Keratinocyte (primary cell): ENCODE measurements at places on chromosomes 11 and 22.

- peak overlapping the region; percentile 53 for H3K4me3 ChIP-seq
- H3K4me1 ChIP-seq = no peaks in the 10 kb centered on the region
- peaks cover 9% of the 10 kb centered on the region for H3K27me3 ChIP-seq
- no peaks in the 10 kb centered on the region for H3K36me3 ChIP-seq
- no peak for DNase-seq
Measured at GRCh38 chr22:21657360-21658032, 8.3 kb upstream of the PPIL2 start.

- H3K4me1 ChIP-seq = no peaks in the 10 kb centered on the region
- no peak overlapping the region for H3K4me3 ChIP-seq
Measured at GRCh38 chr22:23094695-23095681, 24.7 kb downstream of the GNAZ start.

DNA sequence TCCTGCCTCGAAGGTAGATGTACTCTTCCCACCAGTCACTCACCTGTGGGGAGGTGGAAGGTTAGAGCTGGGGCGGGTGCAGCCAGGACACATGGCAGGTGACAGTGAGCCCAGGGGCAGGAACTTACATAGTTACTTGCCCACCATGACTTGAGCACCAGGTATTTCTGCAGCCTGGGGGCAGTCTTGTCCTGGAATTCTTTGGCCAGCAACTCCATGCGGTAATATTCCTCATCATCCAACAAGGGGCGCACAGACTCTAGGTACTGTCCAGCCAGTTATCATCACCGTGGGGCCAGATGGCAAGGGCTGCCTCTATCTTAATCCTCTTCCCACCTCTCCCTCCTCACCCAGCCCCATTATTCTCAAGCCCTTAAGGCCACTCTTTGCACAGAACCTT lies 2.2 kb downstream of the CPT1B start:
- H3K36me3 ChIP-seq = peaks cover 20% of the 10 kb centered on the region
- DNase-seq = peak; percentile 26
- H3K4me1 ChIP-seq = no peaks in the 10 kb centered on the region
- H3K4me3 ChIP-seq = no peak overlapping the region

DNA sequence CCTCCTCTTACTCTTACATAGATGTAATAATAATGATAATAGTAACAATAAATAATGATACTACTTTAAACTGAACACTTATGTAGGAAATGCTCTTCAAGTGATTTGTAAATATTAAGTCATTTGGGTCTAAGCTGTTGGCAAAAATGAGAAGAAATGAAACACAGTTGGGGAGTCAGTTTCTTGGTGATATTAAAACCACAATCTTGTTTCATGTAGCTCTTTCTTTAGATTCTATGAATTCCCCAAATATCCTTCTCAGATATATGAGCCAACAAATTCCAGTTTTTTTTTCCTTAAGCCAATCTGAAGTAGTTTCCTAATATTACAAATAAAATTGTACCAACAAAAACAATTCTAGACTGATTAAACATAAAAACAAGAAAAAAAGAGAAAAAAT lies 1115.6 kb upstream of the CNTN5 start:
- no peaks in the 10 kb centered on the region for H3K36me3 ChIP-seq
- DNase-seq = no peak
- no peak overlapping the region for H3K27ac ChIP-seq
- H3K4me3 ChIP-seq = no peak overlapping the region
- H3K27me3 ChIP-seq = no peaks in the 10 kb centered on the region
- H3K4me1 ChIP-seq = no peaks in the 10 kb centered on the region

GRCh38 chr11:19394525-19395016 lies 153.8 kb upstream of the E2F8 start:
- no peak overlapping the region for H3K4me3 ChIP-seq
- H3K27me3 ChIP-seq = peaks cover 8% of the 10 kb centered on the region
- H3K36me3 ChIP-seq = no peaks in the 10 kb centered on the region
- H3K4me1 ChIP-seq = no peaks in the 10 kb centered on the region
- H3K27ac ChIP-seq = no peak overlapping the region

GRCh38 chr11:62398011-62398994 lies 20.5 kb upstream of the SCGB1A1 start:
- no peaks in the 10 kb centered on the region for H3K36me3 ChIP-seq
- H3K27ac ChIP-seq = no peak overlapping the region
- H3K4me3 ChIP-seq = no peak overlapping the region
- DNase-seq = no peak

- no peaks in the 10 kb centered on the region for H3K4me1 ChIP-seq
- no peak overlapping the region for H3K27ac ChIP-seq
- no peaks in the 10 kb centered on the region for H3K36me3 ChIP-seq
- H3K27me3 ChIP-seq = no peaks in the 10 kb centered on the region
- H3K4me3 ChIP-seq = no peak overlapping the region
- no peak for DNase-seq
Measured at GRCh38 chr11:7688238-7688826, 15.0 kb upstream of the CYB5R2 start.

DNA sequence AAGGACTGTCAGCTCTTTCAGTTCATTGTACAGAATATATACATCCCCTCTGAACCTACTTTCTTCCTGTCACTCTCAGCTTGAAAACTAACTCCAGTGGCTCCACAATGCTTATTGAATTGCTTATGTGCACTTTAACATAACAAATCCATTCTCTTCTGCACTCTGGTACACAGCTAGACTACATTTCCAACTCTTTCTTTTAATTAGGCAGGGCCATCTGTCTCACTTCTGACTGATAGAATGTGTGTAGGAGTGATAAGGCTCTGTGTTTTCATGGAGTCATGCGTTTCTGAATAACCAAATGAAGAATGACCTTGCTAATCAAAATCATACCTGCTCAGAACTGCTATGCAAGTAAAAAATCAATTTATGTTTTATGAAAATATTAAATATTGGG lies 278.5 kb upstream of the CCDC179 start:
- no peaks in the 10 kb centered on the region for H3K4me1 ChIP-seq
- DNase-seq = no peak
- no peak overlapping the region for H3K4me3 ChIP-seq
- no peak overlapping the region for H3K27ac ChIP-seq
- H3K36me3 ChIP-seq = no peaks in the 10 kb centered on the region
- no peaks in the 10 kb centered on the region for H3K27me3 ChIP-seq

- no peaks in the 10 kb centered on the region for H3K36me3 ChIP-seq
- no peak for DNase-seq
- peaks cover 7% of the 10 kb centered on the region for H3K4me1 ChIP-seq
- H3K27me3 ChIP-seq = no peaks in the 10 kb centered on the region
- no peak overlapping the region for H3K4me3 ChIP-seq
Measured at GRCh38 chr22:37015587-37015878, 3.7 kb downstream of the TST start.

DNA sequence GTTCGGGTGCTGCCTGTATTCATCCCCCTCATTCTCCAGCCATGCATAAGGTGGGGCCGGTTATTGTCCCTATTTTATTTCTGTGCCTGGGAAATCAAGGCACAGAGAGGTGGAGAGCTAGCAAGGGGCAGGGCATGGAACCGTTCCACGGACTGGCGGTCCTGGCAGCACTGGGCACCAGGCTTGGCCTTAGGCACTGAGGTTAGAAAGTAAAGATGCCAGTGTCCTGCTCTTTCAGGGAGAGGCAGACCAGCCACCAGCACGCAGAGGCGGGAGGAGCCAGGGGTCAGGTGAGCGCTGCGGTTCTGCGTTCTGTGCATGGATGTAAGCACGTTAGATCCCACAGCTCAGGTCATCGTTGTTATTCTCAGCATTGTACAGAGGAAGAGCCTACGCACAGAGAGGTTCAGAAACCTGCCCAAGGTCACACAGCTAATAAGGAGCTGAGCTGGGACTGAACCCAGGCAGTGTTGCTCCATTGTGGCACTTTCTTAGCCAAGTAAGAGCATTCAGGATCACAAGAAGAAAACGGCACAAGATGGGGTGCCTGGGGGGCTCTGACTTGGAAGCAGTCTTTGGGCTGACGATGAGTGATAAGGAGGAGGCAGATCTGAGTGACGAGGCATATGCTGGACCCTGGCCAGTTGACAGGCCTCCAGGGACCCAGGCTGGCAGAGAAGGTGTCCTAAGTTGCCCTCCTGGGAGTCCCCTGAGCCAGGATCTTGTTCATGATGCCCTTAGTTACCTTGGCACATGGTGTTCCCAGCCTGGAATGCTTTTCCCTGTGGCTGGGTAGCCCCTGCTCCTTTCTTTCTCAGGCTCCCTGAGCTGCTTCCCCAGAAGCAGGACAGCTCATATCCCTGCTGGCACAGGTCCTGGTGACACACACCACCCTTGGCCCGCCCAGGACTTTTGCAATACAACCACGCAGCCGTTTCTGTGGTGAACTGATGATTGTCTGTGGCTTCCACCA lies 41.1 kb downstream of the OSBPL5 start:
- no peaks in the 10 kb centered on the region for H3K36me3 ChIP-seq
- H3K27ac ChIP-seq = peak overlapping the region; percentile 58
- no peaks in the 10 kb centered on the region for H3K27me3 ChIP-seq
- DNase-seq = peak; percentile 86
- peaks cover 26% of the 10 kb centered on the region for H3K4me1 ChIP-seq

- H3K4me1 ChIP-seq = peaks cover 36% of the 10 kb centered on the region
- H3K36me3 ChIP-seq = peaks cover 12% of the 10 kb centered on the region
- no peak overlapping the region for H3K4me3 ChIP-seq
- DNase-seq = no peak
- H3K27ac ChIP-seq = no peak overlapping the region
Measured at GRCh38 chr11:66715346-66716085, 13.5 kb downstream of the SPTBN2 start.

GRCh38 chr11:14041040-14041439 lies 78.5 kb downstream of the SPON1 start:
- H3K4me1 ChIP-seq = no peaks in the 10 kb centered on the region
- no peak overlapping the region for H3K27ac ChIP-seq

DNA sequence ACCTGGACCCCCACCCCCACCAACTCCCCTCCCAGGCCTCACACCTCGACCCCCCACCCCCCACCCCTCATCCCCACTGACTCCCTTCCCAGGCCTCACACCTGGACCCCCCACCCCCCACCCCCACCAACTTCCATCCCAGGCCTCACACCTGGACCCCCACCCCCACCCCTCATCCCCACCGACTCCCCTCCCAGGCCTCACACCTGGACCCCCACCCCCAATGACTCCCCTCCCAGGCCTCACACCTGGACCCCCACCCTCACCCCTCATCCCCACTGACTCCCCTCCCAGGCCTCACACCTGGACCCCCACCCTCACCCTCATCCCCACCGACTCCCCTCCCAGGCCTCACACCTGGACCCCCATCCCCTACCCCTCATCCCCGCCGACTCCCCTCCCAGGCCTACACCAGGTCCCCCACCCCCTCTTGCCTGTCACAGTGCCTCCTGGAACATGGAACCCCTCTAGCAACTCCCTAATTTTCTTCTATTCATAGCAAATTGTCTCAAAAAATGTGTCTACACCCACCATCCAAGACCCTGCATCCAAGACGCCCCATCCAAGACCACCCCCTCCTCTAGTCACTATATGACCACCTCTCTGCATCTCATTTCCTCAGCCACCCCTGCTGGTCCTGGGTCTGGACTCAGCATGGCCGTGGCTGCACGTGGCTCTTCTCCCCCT lies 36.9 kb upstream of the BRSK2 start:
- H3K4me3 ChIP-seq = no peak overlapping the region
- no peaks in the 10 kb centered on the region for H3K36me3 ChIP-seq
- no peaks in the 10 kb centered on the region for H3K4me1 ChIP-seq
- peaks cover 14% of the 10 kb centered on the region for H3K27me3 ChIP-seq
- no peak overlapping the region for H3K27ac ChIP-seq

GRCh38 chr11:10451426-10452116 lies 3.5 kb upstream of the AMPD3 start:
- peak overlapping the region; percentile 41 for H3K4me3 ChIP-seq
- no peak for DNase-seq
- no peaks in the 10 kb centered on the region for H3K36me3 ChIP-seq

DNA sequence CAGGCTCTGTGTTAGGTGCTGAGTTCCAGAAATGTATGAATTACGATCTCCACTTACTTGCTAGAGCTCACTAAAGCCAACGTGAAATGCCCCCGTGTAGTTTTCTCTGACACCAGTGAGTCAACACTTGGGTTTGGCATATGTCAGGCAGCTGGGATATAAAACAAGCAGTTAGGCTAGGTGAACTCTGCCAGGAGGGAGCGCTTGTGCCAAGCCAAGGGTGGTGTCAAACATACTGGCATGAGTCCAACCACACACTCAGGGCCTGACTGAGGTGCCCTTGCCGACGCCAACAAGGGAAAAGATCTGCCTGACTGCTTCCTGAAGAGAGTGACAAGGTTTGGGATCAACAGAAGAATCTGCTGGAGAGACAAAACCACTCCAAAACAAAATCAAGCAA lies 167.8 kb upstream of the NARS2 start:
- H3K27ac ChIP-seq = no peak overlapping the region
- peaks cover 14% of the 10 kb centered on the region for H3K4me1 ChIP-seq
- no peaks in the 10 kb centered on the region for H3K27me3 ChIP-seq
- no peaks in the 10 kb centered on the region for H3K36me3 ChIP-seq
- H3K4me3 ChIP-seq = no peak overlapping the region

DNA sequence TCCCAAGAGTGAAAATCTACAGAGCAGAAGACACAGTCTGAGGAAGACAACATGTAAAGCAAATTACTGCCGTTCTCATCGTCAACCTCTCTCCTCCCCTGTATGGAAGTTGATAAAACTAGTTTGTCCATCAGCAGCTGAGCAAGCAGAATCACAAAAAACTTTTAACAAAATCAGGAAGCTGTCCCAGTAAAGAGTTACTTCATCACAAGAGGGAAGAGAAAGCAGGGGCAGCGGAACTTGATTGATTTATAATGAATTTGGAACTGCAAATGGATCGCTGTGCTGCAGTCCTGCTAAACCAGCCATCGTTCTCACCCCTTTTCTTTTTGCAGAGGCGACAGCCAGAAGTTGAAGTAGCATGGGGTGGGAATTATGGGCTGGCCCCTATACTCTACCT lies 13.7 kb upstream of the UCP3 start:
- no peak for DNase-seq
- peaks cover 17% of the 10 kb centered on the region for H3K4me1 ChIP-seq
- H3K27ac ChIP-seq = no peak overlapping the region
- no peaks in the 10 kb centered on the region for H3K36me3 ChIP-seq

- no peak overlapping the region for H3K27ac ChIP-seq
- no peak for DNase-seq
- no peak overlapping the region for H3K4me3 ChIP-seq
- peaks cover 3% of the 10 kb centered on the region for H3K4me1 ChIP-seq
- no peaks in the 10 kb centered on the region for H3K27me3 ChIP-seq
Measured at GRCh38 chr11:132101881-132102280, 731.5 kb downstream of the NTM start.

GRCh38 chr22:34877506-34877905 lies 188.5 kb upstream of the ISX start:
- no peak overlapping the region for H3K27ac ChIP-seq
- H3K27me3 ChIP-seq = no peaks in the 10 kb centered on the region
- H3K4me1 ChIP-seq = peaks cover 2% of the 10 kb centered on the region
- no peaks in the 10 kb centered on the region for H3K36me3 ChIP-seq
- no peak for DNase-seq
- no peak overlapping the region for H3K4me3 ChIP-seq

GRCh38 chr11:100681064-100681502 lies 6.0 kb upstream of the ARHGAP42 start:
- H3K4me3 ChIP-seq = no peak overlapping the region
- H3K36me3 ChIP-seq = no peaks in the 10 kb centered on the region
- peaks cover 24% of the 10 kb centered on the region for H3K4me1 ChIP-seq
- H3K27me3 ChIP-seq = no peaks in the 10 kb centered on the region
- no peak overlapping the region for H3K27ac ChIP-seq
